ENCODE measurements at places on chromosomes 13 and 19.

DNA sequence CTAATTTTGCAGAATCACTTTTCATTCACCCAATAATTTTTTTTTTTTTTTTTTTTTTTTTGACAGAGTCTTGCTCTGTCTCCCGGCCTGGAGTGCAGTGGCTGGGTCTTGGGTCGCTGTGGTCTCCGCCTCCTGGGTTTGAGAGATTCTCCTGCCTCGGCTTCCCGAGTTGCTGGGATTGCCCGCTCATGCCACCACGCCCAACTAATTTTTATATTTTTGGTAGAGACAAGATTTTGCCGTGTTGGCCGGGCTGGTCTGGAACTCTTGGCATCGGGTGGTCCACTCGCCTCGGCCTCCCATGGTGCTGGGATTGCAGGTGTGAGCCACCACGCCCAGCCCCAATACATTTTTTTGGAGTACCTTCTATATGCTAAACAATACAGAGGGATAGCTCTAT is 1120.0 kb upstream of the ATXN8OS start:
- no peak for DNase-seq

GRCh38 chr19:55464662-55465054 is at the start of gene C19orf85:
Gene C19orf85 (minus strand): TSS chr19:55464751. CDS start chr19:55464554, 197 bp downstream.
- no peak for DNase-seq

DNA sequence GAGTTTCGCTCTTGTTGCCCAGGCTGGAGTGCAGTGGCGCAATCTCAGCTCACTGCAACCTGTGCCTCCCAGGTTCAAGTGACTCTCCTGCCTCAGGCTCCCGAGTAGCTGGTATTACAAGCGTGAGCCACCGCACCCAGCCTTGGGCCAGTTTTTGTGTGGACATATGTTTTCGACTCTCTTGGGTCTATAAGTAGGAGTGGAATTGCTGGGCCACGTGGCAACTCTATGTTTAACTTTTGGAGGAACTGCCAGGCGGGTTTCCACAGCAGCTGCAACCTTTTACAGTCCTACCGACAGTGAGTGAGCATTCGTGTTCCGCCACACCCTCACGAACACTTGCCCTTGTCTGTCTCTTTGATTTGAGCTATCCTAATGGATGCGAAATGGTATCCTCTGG is 44.9 kb downstream of the BICRA start:
- DNase-seq: no peak

GRCh38 chr13:35449821-35450220 is 26.7 kb downstream of the MAB21L1 start:
- DNase-seq: no peak

DNA sequence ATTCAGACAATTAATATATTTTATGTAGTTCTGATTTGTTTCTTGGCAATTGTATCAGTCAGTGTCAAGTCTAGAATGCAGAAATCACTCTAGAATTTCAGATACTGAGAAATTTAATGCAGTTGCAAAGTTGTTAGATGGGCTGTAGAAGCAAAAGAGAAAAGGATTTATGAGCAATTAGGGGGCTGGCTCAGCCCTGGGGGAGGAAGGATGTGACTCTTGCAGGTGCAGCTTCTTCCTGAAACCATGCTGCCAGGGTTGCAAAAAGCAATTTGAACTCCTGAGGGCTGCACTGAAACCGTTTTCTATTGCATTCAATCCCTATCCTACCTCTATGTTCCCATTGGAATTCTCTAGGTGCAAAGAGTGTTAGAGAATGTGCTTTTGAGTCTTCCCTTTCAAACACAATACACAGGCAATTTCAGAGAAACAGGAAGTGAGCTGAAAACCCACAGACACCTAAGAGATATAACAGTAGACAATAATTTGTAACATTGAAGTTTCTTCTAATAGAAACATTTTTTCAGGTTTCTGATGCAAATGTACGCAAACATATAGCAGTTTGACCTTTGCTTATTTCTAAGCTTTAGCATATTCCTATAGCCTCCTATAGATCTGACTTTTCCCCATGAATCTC is 814.7 kb upstream of the ATXN8OS start:
- DNase-seq: no peak

GRCh38 chr13:98105929-98106336 is 37.0 kb upstream of the FARP1 start:
- DNase-seq: no peak

DNA sequence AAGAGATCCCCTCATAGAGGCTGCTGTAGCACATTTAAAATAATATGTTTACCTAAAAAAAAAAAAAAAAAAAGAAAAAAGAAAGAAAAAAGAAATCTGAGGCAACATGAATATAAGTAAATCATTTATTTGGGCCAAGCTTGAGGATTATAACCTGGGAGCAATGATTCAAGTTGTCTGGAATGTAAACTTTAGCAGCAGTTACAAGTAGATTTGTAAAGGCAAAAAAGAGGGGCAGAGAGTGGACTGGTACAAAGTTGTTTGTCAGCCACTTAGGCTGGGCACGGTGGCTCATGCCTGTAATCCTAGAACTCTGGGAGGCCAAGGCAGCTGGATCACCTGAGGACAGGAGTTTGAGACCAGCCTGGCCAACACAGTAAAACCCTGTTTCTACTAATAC is 11.3 kb downstream of the ZNF43 start:
- no peak for DNase-seq

All from SW 1271 (cell line).